ENCODE measurements at places on chromosomes 7 and 10. TPM values are rescaled to one million over a fixed set of nuclear protein-coding genes. Genes with fewer than 3 reads are reported as not detected.

The SLC26A3 gene
- not detected for total RNA-seq

The HOXA7 gene
- 0.13 TPM for total RNA-seq

The RINT1 gene
- total RNA-seq, result 14.8 TPM

The HECW1 gene
- 0.26 TPM for total RNA-seq

The ANK3 gene
- 67.8 TPM for total RNA-seq

The FGL2 gene
- total RNA-seq, result 86.5 TPM

The GDF10 gene
- 5.5 TPM for total RNA-seq

The CALHM1 gene
- not detected for total RNA-seq

The IDI2 gene
- total RNA-seq, result not detected

The FGF8 gene
- not detected for total RNA-seq

The LRIT1 gene
- total RNA-seq, result not detected

The JCAD gene
- 8.0 TPM for total RNA-seq

The GNAT3 gene
- not detected for total RNA-seq

The MACC1 gene
- total RNA-seq, result 0.50 TPM

The CRHR2 gene
- total RNA-seq, result not detected

The BMPR1A gene
- total RNA-seq, result 60.5 TPM

The GPR141 gene
- total RNA-seq, result not detected

The WASHC2C gene
- 39.3 TPM for total RNA-seq

The ZCWPW1 gene
- 1.4 TPM for total RNA-seq

The KCNH2 gene
- total RNA-seq, result 0.79 TPM

The HKDC1 gene
- 6.8 TPM for total RNA-seq

The LIPK gene
- total RNA-seq, result not detected

The ADCYAP1R1 gene
- total RNA-seq, result not detected

The NPSR1 gene
- total RNA-seq, result not detected

The SPAG6 gene
- not detected for total RNA-seq

The MSMB gene
- not detected for total RNA-seq

The GIMAP1 gene
- 0.03 TPM for total RNA-seq

The ZSCAN25 gene
- total RNA-seq, result 12.9 TPM

The EBF3 gene
- 1.6 TPM for total RNA-seq

The CAV1 gene
- total RNA-seq, result 405 TPM

The GJD4 gene
- total RNA-seq, result 0.10 TPM

The AGBL3 gene
- 0.66 TPM for total RNA-seq

The PON1 gene
- total RNA-seq, result not detected

The CCDC71L gene
- total RNA-seq, result 43.5 TPM

The CASP7 gene
- 19.8 TPM for total RNA-seq

Data from smooth muscle cell of the pulmonary artery (primary cell).